AG10803 (cell line): ENCODE measurements at places on chromosomes 4 and X.

- DNase-seq = peak; percentile 40
Observed at GRCh38 chrX:110322603-110323002, 4.7 kb upstream of the AMMECR1 start.

DNA sequence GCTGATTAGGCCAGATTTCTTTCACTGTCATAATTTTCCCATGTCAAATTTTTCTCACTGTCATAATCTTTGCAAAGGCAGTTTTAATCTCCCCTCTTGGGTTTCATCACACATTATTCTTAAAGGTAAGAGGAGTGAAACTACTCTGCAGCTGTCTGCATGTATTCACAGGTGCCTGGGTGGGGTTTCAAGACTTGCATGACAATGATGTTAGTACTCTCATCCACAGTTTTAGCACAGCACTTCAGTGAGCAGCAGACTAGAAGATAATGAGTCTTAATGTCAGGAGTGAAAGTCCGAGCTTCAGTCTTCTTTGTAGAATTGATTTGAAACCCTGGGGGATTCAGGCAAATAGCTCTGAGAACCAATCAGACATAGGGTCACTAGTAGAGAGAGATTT, 182.5 kb upstream of the GALNT7 start:
- DNase-seq = no peak

DNA sequence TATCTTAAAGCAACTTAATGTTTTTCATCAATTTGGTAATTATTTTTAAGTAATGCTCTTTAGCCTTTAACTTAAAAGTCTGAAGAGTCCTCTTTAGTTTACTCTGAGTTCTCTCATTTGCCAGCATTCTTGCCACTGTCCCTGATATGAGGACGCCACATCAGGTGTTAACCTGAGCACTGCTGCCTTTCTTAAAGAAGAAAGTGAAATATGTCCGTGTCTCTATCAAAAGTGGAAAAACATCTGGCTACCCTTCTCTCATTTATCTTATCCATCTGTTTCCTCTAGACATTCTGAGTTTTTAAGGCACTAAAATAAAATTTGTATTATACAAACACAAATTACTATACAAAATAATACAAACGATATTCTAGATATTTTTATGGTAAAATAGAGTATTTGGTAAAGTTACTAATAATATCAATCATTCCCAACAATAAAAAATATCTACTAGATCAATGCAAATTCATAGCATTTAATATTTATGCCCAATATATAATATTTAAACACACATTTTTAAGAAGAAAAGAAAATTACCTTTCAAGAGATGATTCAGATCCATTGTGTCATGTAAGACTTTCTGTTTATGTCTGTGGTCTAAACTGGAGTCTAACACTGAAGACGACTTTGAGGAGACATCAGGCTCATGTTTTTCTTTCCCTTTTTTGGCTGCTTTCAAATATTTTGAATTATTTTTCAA, 14.0 kb downstream of the CFAP97 start:
- DNase-seq = no peak

DNA sequence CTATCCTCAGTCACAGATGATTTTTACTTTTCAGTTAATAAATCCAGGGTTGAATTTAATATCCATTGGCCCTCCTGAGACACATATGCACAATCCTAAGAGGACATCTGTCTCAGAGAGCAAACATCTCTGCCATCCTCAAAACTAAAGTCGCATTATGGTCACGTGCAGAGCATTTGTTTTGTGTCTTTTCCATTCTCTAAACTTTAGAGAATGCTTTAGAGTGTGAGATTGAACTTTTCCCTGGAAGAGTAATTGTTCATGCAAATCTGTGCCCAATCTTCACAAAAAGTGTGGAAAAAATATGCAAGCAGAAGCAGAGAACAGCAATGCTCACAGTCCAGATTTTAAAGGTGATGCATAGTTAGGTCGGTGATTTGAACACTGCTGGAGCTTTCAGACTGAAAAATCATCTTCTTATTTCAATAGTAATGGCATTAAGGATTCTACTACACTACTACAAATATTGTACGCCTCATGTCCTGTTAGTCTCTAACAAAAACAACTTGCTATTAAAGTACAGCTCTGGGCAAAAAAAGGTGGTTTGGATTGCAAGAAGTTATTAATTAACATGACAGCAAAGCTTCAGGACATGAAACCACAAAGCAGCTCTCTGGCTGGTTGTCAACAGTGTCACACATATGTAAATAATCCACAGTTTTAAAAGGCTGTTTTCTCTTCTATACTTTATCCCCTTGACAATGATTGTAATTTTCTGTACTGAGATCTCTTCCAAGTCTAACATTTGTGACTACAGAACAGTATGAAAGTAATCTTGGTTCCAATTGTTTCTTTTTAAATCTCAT, 19.9 kb downstream of the DCHS2 start:
- DNase-seq = no peak

DNA sequence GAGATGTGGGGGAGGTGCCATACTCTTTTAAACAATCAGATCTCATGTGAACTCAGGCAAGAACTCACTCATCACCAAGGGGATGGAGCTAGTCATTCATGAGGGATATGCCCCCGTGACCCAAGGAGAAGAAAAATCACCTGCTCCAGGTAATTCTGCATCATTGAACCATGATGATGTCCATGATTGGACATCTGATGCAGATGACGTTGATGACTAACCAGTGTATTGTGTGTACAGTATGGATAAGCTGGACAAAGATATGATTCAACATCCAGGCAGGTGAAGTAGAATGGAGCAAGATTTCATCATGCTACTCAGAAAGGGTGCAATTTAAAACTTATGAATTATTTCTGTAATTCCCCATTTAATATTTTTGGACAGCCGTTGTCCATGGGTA, 286.4 kb upstream of the SMIM31 start:
- no peak for DNase-seq

DNA sequence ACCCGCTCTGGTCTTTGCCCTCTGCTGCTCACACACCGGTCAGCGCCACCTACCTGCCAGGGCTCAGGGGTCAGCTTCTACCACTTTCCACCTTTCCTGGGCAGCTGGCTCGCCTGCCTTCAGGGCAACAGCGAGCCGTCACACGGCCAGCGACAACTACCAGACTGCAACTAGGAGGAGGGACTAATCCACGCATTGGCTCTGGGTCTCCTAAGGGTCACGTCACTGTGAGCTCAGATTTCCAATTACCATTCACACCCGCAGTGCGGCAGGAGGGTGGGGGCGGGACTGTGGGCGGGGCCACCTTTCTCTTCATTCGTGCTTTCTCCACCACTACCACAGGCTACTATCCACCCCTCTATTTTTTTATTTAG, at the start of gene BEX5:
TSS of gene BEX5 (minus strand) at position 172 of the 374 bp plus-strand sequence. CDS start 1,712 bp downstream, outside the sequence.
- DNase-seq = peak; percentile 1

DNA sequence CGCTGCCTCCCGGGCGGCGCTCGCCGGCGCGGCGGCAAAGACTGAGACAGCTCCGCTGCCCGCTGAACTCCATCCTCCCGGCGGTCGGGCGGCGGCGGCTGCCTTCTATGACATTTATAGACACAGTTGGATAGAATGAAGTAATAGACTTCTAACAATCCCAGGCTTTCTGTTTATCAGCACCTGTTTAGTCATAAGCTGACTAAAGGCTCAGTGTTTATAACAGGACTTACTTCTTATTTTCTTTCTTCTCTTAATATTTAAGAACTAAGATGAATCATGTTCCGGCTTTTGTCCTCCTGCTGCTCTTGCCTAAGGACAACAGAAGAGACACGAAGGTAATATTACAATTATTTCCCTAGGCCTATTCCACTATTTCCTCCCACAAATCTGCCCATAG, 3.9 kb downstream of the ARL13A start:
- DNase-seq = no peak
